ENCODE measurements at places on chromosomes 4 and X.

- DNase-seq, result no peak
These were observed 14.5 kb downstream of the MAGEA9B start for GRCh38 chrX:149572743-149573142.

GRCh38 chr4:120291541-120291940 is 224.9 kb upstream of the MAD2L1 start:
- DNase-seq, result no peak

- DNase-seq, result no peak
These were observed 3.9 kb downstream of the MTHFD2L start for GRCh38 chr4:74161666-74162450.

DNA sequence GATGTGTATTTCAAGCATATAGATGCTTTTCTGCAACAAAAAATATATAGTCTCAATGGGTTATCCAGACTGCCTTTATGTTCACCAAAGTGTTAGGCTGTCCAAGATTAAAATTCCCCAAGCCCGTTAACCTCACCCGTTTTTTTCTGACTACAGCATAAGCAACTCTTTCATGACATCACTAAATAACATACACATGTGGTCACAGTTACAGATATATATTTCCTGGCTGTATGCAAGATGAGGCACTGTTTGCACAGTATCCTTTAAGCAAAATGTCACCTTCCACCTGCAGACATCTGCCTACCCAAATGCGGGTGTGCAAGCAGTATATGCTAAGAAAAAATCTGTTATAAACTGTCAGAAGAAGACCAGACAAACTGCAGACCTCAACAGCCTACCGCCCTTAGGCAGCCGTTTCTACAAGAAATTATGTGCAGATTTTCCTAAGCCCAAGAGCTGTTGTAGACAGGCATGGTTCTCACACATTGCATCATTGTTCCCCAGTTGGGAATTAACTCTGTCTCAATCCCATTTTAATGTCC is 183.1 kb upstream of the MXRA5 start:
- DNase-seq, result no peak

Data from stimulated activated CD8-positive, alpha-beta memory T cell treated with anti-CD3 and anti-CD28 coated beads, Interleukin-4, amount 100 ng/mL, for 4 hours (primary cell).